ENCODE measurements at places on chromosomes 2 and 18.

GRCh38 chr2:237480988-237481525 is 6.0 kb upstream of the MLPH start:
- no peaks in the 10 kb centered on the region for H3K36me3 ChIP-seq
- H3K27me3 ChIP-seq = peaks cover 12% of the 10 kb centered on the region
- no peak overlapping the region for H3K27ac ChIP-seq
- no peak for DNase-seq
- no peak overlapping the region for H3K4me3 ChIP-seq

DNA sequence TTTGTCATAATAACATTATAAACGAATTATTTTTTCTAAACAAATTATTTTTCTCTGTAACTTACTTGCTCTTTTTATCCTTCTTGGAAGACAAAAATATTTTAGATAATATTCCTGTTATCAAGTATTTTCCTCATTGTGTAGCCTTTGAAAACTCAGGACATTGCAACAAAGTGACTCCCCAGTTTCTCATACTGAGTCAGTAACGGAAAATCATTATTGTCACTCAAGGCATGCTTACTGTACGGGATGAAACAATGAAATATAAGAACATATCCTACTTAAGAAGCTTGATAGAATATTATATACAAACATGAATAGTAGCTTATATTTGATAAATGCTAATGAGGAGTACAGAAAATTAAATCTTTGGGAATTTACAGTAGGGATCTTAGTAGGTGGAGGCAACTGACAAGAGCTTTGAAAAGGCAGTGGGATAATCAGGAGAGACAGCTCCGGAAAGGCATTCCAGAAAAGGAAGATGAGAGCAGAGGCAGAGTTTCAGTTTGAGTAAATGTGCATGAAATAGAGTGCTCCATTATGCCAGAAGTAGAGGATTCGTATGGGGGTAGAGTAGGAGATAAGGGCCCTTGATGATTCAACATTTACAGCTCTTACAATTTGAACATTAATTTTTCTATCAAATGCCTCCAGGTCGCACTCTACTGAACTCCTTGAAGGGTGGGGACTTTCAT is 14.0 kb upstream of the YES1 start:
- H3K4me3 ChIP-seq = no peak overlapping the region
- no peaks in the 10 kb centered on the region for H3K4me1 ChIP-seq
- no peaks in the 10 kb centered on the region for H3K36me3 ChIP-seq
- no peak for DNase-seq
- no peak overlapping the region for H3K27ac ChIP-seq
- H3K27me3 ChIP-seq = no peaks in the 10 kb centered on the region

GRCh38 chr18:58180738-58181353 is 136.8 kb downstream of the NEDD4L start:
- H3K27me3 ChIP-seq = no peaks in the 10 kb centered on the region
- DNase-seq = no peak
- H3K4me1 ChIP-seq = peaks cover 32% of the 10 kb centered on the region
- H3K4me3 ChIP-seq = no peak overlapping the region
- H3K27ac ChIP-seq = no peak overlapping the region
- no peaks in the 10 kb centered on the region for H3K36me3 ChIP-seq

- no peaks in the 10 kb centered on the region for H3K36me3 ChIP-seq
- H3K4me3 ChIP-seq = no peak overlapping the region
- no peaks in the 10 kb centered on the region for H3K4me1 ChIP-seq
- no peak overlapping the region for H3K27ac ChIP-seq
These were observed 354.7 kb downstream of the EIPR1 start for GRCh38 chr2:3022841-3023372.

DNA sequence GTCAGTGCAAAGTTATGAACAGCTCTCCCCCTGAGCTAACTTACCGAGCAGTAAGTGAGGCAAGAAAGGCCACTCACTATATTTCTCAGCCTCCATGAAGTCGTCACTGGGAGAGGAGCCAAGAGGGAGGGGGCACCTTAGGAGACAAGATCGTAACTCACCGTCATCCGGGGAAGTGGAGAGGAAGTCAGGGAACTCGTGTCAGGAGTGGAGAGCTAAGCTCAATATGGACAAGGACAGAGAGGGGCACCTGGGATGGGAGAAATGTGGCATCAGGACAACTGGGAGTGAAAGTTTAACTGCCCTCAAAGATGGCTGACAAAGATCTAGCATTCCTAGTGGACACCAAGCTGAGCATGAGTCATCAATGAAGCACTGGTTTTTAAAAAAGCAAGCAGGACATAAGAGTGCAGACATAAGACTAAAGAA is 37.1 kb downstream of the BCL11A start:
- H3K36me3 ChIP-seq = peaks cover 6% of the 10 kb centered on the region
- H3K27ac ChIP-seq = no peak overlapping the region
- H3K4me1 ChIP-seq = peaks cover 47% of the 10 kb centered on the region
- no peaks in the 10 kb centered on the region for H3K27me3 ChIP-seq

DNA sequence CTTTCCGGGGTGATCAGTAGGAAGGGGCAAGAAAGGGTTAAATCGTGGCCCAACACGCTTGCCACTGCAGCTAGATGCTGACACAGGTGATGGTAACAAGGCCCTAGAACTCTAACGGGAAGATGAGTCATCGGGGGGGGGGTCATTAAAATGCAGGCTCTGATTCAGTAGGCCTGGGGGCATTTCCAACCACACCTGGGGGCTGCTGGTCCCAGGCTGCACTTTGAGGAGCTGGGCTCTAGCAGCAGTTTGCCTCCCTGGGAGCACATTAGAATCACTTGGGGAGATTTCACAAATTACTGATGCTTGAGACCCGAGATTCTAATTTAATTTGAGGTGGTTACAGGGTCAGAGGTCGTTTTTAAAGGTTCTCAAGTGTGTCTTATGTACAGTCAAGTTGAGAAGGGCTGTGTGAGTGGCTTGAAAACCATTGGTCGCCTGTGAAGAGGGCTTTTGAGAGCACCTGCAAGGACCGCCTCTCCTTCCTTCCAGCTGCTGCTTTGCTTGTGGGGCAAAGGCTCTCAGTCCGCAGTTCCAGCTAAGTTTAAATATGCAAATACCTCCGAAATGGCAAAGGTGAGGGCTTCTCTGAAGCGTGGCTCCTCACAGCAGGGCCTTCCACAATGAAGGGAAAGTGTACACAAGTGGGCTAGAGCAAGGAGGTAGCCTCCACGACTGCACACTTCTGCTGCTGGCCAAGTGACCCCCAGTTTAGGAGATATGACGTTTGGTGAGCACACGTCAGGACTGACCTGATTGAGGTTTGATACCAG is 128.0 kb upstream of the MSH6 start:
- no peak overlapping the region for H3K4me3 ChIP-seq
- no peak for DNase-seq
- H3K4me1 ChIP-seq = peaks cover 9% of the 10 kb centered on the region
- H3K36me3 ChIP-seq = no peaks in the 10 kb centered on the region
- H3K27me3 ChIP-seq = no peaks in the 10 kb centered on the region
- H3K27ac ChIP-seq = no peak overlapping the region

GRCh38 chr2:85954590-85955458 is 66.0 kb upstream of the ST3GAL5 start:
- no peaks in the 10 kb centered on the region for H3K27me3 ChIP-seq
- H3K4me3 ChIP-seq = no peak overlapping the region
- H3K4me1 ChIP-seq = peaks cover 2% of the 10 kb centered on the region
- no peak overlapping the region for H3K27ac ChIP-seq

DNA sequence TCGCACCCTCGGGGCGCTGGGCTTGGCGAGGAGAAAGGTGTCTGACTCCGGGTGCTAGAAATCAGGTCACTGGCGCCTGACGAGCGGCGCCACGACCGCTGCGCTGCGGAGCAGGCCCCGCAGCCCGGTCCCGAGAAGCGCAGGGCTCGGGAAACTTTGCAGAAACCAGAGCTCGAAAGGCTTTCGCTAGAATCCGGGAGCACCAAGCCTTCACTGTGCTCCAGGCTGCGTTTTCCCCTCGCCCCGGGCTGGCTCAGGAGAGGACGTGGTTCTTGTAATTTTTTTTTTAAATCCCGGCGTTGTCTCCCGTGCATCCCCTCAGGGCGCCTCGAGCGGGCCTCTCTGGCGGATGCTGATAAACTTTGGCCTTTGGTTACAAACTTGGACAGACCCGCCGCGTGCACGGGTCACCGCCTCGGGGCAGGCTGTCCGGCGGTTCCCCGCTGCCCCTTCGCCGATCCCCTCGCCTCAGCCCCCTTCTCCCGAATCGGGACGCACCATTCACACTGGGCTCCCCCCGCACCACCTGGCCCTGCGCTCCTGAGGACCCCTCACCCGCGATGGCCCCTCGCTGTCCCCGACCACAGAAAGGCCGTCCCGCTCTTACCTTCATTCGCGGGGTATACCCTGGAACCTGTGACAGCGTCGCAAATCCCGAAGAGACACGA is 419 bp downstream of the EPHA4 start:
- DNase-seq = no peak
- H3K27me3 ChIP-seq = peaks cover 48% of the 10 kb centered on the region
- H3K36me3 ChIP-seq = no peaks in the 10 kb centered on the region
- no peak overlapping the region for H3K27ac ChIP-seq
- H3K4me3 ChIP-seq = peak overlapping the region; percentile 61

GRCh38 chr18:8705961-8706790 is 820 bp downstream of the MTCL1 start:
- peak overlapping the region; percentile 58 for H3K4me3 ChIP-seq
- peaks cover 29% of the 10 kb centered on the region for H3K27me3 ChIP-seq

- no peak overlapping the region for H3K27ac ChIP-seq
- H3K4me3 ChIP-seq = no peak overlapping the region
- no peak for DNase-seq
- H3K27me3 ChIP-seq = no peaks in the 10 kb centered on the region
These were observed 227.7 kb downstream of the RPIA start for GRCh38 chr2:88919087-88919738.

GRCh38 chr2:199488772-199489400 is 31.1 kb upstream of the SATB2 start:
- no peak overlapping the region for H3K4me3 ChIP-seq
- H3K36me3 ChIP-seq = no peaks in the 10 kb centered on the region
- H3K27ac ChIP-seq = no peak overlapping the region
- no peak for DNase-seq
- H3K27me3 ChIP-seq = no peaks in the 10 kb centered on the region

- H3K4me1 ChIP-seq = peaks cover 35% of the 10 kb centered on the region
- no peak overlapping the region for H3K4me3 ChIP-seq
- no peaks in the 10 kb centered on the region for H3K36me3 ChIP-seq
- H3K27ac ChIP-seq = no peak overlapping the region
- H3K27me3 ChIP-seq = no peaks in the 10 kb centered on the region
These were observed 138.3 kb upstream of the ID2 start for GRCh38 chr2:8543383-8544170.

GRCh38 chr2:204796581-204796980 is 251.3 kb downstream of the PARD3B start:
- H3K36me3 ChIP-seq = no peaks in the 10 kb centered on the region
- H3K4me1 ChIP-seq = no peaks in the 10 kb centered on the region
- H3K4me3 ChIP-seq = no peak overlapping the region
- H3K27ac ChIP-seq = no peak overlapping the region
- DNase-seq = no peak
- no peaks in the 10 kb centered on the region for H3K27me3 ChIP-seq

DNA sequence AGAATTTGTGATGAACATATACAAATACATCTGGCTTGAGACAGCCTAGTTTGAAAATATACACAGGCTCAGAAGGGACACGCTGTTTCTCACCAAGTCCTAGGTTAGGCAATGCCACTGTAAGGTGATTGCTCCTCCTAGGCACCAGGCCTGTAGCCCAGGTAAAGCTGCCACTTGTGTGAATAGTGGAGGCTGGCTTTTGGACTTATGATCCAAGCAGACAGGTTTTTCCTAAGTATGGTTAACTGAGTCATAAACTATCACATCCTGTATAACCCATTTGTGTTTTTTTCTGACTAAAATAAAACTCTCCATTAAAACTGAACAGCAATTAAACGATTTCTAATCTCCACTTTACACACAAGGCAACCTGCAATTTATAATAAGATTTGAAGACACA is 81.0 kb downstream of the SEMA4F start:
- no peak overlapping the region for H3K4me3 ChIP-seq
- peaks cover 13% of the 10 kb centered on the region for H3K27me3 ChIP-seq

GRCh38 chr2:143939626-143940330 is 580.1 kb downstream of the ZEB2 start:
- no peaks in the 10 kb centered on the region for H3K36me3 ChIP-seq
- H3K4me3 ChIP-seq = no peak overlapping the region
- DNase-seq = no peak
- H3K4me1 ChIP-seq = peaks cover 12% of the 10 kb centered on the region
- no peak overlapping the region for H3K27ac ChIP-seq

DNA sequence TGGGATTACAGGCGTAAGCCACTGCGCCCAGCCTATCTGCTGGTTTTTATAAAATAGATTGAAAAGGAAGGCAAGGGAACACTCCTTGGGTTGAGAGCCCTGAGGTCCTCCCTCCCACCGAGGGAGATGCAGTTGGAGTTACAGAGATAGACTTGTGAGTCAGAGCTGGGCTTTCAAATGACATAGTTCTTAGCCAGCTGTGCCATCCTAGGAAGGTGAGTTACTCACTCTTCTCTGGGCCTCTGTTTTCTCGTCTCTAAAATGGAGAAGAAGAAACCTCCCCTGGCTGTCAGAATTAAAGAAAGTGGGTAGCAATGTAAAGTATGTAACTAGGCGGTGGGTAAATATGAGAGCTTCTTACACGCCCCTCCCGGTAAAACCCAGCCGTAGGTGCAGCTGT is 2.4 kb downstream of the LRRFIP1 start:
- H3K4me1 ChIP-seq = no peaks in the 10 kb centered on the region
- DNase-seq = no peak
- H3K36me3 ChIP-seq = peaks cover 12% of the 10 kb centered on the region
- H3K27me3 ChIP-seq = peaks cover 32% of the 10 kb centered on the region

- peak overlapping the region; percentile 86 for H3K27ac ChIP-seq
- H3K36me3 ChIP-seq = no peaks in the 10 kb centered on the region
- peaks cover 5% of the 10 kb centered on the region for H3K4me1 ChIP-seq
- DNase-seq = peak; percentile 74
- peak overlapping the region; percentile 59 for H3K4me3 ChIP-seq
These were observed 1.4 kb downstream of the PHLPP1 start for GRCh38 chr18:62716619-62717168.

DNA sequence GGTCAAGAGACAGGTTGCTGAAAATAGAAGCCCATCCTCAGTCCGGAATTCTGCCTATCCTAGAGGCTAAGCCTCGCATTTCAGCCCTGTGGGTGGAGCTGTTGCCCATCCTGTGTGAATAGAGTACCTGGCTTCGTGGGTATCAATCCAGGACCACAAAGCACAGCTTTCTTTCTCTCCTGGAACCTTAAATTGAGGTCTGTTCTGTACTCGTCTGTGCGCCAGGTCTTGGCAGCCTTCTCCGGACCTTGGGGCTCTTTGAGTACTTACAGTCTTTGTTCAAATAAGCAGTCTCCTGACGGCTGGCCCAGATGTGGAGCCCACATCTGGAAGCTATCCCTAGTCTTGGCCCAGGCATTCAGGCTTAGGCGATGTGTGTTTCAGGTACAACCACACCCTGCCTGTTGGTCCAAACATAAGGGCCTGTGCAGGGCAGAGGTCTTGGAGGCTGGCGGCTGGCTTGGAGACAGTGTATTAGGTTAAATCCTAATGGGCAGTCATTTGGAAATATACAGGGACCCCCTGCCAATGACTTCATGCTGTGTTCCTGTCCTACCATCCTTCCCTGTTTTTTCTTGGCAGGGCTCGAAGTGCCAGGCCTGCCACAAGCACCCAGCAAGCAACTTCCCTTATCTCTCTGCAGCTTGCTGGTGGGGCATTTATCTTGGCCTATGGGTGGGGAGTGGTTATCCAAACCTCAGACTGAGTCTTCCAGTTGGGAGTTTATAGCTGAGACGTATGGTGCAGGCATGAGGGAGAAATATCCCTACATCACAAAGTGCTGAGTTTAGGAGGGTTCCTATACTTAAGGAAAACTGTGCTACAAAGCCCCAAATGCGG is 294.1 kb downstream of the BCL2 start:
- H3K27ac ChIP-seq = no peak overlapping the region
- no peak overlapping the region for H3K4me3 ChIP-seq
- H3K4me1 ChIP-seq = peaks cover 12% of the 10 kb centered on the region
- H3K27me3 ChIP-seq = no peaks in the 10 kb centered on the region
- no peaks in the 10 kb centered on the region for H3K36me3 ChIP-seq
- DNase-seq = peak; percentile 43
